IPS-NIHi11 (cell line): ENCODE measurements at places on chromosomes 7 and 10.
A peak's percentile ranks its signal among the peaks of the same experiment; 100 is the strongest.

GRCh38 chr10:125407557-125407956, 247.2 kb upstream of the CTBP2 start:
- no peak for DNase-seq

GRCh38 chr7:101964680-101965452, 147.4 kb downstream of the CUX1 start:
- no peak for DNase-seq

DNA sequence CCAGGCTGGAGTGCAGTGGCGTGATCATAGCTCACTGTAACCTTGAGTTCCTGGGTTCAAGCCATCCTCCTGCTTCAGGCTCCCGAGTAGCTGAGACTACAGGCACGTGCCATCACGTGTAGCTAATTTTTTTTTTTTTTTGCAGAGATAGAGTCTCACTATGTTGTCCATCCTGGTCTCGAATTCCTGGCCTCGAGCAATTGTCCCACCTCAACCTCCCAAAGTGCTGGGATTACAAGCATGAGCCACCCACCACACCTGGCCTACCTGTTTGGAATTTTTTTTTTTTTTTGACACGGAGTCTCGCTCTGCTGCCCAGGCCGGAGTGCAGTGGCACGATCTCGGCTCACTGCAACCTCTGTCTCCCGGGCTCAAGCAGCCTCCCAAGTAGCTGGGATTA, 117.1 kb upstream of the PARD3 start:
- DNase-seq = no peak

- DNase-seq = no peak
These were observed 365.3 kb downstream of the PARD3 start for GRCh38 chr10:34449836-34450235.

DNA sequence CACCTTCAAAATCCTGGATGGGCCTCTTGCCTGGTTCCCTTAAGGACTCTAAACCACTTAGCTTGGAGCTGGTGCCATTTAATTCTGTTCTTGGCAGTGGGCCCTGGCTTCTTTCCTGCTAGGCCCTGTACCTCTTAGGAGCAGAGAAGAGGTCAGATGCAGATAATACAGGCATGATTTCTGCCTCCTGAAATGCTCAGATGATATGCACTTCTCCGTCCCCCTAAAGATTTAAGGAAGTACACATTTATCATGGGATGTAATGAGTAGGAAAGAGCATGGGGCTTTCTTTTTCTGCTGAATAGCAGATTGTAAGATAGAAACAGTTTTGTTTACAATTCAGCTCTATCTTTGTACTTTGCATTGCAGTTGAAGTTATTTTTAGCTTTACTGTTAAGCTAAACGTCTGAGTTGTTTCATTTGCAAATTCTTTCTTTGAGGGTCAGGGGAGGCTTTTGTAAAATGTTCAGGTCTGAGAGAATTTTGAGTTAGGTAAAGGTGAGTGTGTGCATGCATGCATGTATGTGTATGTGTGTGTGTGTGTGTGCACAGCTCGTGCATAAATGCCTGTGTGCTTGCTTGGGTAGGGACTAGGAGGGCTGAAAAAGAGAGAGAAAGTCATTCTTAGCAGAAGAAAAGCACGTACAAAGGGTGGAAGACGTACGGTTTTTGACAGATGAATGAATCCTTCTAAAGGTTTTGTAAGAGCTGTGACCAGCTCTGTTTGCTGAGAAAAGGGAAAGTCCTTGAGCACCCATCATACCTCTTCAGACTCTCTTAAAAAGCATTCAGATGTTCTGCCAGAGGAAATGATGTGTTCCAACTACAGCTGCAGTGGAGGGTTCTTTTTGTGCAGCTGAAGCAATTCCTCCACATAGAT, 364.2 kb downstream of the AUTS2 start:
- DNase-seq = no peak

DNA sequence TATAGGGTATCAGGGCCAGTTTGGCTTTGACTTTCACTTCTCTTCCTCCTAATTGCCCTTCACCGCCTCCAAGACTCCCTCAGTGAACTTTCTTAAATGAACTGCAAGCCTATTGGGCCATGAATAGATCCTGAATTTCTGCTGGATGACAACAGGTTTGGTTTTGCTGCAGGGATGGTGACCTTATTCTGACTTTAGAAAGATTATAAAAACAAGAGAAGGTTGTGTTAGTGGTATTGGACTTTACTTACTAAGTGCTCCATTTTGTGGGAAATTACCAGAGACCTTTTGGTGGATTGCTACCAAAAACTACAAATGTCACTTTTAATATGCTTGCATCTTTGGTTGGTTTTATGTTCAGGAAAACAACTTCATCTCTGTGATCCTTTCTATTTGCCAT, 11.5 kb upstream of the LIPA start:
- no peak for DNase-seq

- DNase-seq = no peak
These were observed 2.4 kb downstream of the ZNRF2 start for GRCh38 chr7:30286749-30287148.

DNA sequence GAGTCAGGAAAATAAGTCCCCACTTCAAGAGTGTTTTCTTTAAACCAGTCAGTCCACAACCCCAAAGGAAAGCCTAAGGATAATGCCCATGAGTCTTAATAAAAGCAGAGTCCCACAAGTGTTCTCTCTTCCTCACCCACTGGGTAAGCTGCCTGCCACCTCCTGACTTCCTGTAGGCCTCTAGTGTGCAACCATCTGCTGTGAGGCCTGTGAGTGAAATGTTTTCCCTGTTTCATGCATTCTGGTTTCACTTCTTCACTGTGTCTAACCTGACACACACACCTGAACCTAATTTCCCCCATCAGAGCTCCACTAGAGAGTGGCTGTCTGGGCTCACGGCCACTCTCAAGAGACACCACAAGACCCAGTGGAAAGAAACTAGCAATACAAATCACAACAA, 38.9 kb upstream of the GDF10 start:
- DNase-seq = no peak

DNA sequence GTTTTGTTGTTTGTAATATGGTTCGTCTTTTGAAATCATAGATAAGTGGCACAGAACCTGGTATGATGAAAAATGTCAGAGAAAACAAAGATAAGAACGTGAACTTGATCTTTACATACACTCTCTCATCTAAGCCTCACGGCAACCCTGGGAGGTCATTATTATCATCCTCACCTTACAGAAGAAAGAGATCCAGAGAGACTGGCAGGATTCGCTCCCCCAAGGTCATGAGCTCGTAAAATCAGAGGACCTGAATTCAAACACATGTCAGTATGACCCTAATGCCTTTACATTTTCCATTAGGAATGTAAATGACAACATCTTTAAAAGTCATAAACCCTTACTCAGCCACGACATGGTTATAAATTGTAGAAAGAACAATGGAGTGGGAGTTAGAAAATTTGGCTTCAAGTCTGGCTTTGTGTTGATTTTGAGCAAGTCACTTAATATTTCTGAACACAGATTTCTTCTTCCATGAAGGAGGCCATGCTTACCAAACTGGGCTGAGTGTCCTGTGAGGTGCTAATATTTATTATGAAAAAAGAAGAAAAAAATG, 35.9 kb downstream of the HIPK2 start:
- DNase-seq = no peak

DNA sequence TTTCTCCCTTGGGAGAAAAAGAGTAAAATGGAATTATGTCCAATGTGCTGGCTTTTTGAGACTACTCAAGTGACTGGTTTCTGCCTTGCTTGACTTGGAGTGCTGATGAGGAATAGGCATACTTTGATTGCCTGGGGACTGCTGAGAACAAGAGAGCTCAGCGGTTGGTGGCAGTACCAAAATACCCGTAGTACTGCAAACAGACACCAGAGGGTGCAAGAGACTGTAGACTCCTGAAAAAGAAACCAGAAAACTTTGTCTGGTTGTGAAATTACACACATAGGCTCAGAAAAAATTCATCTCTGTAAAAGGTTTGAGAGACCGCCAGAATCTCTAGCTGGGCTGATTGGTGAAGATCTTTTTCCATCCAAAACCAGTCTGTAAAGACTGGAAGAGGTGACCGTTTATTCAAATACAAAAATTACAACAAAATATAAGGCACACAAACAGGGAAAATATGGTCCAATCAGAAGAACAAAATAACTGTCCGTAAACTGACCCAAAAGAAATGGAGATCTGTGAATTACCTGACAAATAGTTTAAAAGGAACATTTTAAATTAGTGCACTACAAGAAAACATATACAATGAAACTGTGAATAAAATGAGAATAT, 18.5 kb downstream of the BICC1 start:
- DNase-seq = peak; percentile 63

- no peak for DNase-seq
These were observed 34.7 kb downstream of the MINDY4 start for GRCh38 chr7:30805931-30806330.

DNA sequence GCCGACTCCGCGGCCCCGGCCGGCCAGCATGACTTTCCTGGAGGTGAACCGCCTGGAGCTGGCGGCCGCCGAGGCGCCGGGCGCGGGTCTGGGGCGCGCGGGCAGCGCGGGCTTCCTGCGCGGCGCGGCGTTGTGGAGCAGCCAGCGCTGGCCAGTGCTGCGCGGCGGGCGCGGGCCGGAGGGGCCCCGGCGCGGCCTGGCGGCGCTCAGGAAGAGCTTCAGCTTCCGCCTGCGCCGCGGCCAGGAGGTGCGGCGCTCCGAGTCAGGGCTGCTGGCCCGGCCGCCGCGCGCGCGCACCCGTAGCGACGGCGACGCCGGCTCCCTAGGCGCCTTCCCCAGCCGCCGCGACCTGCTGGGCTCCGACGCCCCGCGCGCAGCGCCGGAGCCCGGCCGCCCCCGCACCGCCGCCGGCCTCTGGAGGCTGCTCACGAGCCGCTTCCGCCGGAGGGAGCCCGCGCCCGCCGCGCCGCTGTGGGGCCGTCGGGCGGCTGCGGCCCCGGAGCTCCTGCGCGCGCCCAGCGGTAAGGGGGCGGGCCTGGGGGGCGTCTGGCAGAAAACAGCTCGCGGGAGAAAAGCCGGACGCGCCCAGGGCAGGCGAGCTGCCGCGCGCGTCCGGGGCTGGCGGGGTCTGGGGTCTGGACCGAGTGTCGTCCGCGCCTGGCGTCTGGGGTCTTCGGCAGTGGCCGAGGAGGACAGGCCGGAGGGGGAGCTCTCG, 29.0 kb downstream of the AGAP3 start:
- DNase-seq = peak; percentile 75

DNA sequence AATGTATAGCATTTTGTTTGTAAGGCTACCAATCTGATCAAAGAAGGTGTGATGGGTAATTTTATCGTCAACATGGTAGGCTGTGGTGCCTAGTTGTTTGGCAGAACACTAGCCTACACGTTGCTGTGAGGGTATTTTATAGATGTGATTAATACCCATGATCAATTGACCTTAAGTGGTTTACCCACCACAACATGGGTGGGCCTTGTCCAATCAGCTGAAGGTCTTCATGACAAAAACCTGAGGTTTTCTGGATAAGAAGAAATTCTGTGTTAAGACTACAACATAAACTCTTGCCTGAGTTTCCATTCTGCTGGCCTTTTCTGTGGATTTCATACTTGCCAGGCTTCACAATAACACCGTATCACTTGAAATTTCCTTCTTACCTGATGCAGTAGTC, 131.8 kb upstream of the PPP1R3A start:
- DNase-seq = no peak

GRCh38 chr7:150968056-150968733, 9.9 kb downstream of the KCNH2 start:
- no peak for DNase-seq

DNA sequence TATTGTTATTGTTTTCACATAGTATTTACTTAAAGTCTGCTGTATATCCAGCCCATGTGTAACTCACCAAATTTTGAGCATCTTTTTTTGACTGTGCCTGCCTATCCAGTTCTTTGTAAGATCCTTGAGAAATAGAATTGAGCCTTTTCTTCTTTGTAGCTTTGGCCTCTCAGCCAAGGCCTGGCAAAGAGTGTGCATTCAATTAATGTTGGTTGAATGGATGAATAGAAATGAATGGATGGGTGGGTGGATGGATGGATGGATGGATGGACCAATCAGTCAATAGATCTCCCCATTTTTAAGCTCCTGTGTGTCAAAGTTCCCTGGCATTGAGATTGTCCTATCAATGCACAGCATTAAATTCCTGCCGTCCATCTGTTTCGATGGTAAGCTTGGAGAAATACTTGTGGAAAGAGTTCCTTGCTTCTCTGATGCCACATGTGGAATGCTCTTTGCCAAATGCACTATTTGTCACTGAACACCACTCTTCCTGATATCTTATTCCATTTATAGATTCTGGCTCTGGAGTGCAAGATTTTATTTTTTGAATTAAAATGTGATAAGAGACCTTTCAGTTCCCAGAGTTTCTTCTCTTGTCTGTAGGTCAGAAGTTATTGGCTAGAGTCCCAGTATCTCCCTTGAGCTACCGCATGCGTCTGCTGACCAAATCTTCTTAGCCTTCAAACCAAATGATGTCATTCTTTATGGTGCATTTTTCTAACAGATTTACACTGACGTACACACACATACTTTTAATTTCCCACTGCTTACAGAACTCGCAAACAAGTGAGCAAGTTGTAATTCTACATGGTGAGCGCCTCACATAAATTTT, 20.7 kb upstream of the ADRB1 start:
- no peak for DNase-seq

GRCh38 chr7:31526864-31527263, 13.0 kb downstream of the ITPRID1 start:
- DNase-seq = no peak

DNA sequence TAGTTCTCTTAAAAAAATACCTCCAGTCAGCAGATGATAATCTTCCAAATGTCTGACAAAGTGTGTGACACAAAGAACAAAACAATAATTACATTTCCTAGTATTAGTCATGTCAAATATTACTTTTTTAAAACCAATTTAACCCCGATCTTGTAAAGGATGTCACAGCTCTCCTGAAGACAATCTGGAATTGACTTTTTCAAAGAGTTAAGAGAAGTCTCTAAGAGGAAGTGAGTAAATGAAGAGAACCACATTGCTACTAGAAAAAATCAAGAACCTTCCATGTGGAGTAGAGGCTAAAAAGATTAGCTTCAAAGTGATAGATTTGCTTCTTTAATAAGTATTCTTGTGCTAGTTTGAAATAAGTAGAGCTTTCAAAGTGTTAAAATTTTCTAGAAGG, 218.2 kb upstream of the IMMP2L start:
- DNase-seq = no peak

GRCh38 chr10:1024103-1024502, 1.6 kb downstream of the IDI2 start:
- no peak for DNase-seq

DNA sequence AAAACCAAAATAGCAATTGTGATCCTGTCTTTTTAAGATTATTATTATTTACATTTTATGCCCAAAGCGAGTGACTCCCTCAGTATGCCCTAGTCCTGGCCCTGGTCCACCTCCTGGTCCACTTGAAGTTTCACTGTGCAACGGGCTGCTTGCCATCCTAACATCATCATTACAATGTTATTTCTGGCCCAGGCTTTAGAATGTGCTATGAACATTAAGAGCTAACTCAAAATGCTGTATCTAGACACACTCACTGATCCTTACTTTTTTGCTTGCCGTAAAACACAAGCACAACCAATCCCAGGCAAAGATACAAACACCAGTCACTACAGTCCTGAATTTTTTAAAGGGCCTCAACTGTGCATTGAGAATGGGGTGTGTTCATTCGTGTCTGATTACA, 38.4 kb downstream of the RHOBTB1 start:
- no peak for DNase-seq

DNA sequence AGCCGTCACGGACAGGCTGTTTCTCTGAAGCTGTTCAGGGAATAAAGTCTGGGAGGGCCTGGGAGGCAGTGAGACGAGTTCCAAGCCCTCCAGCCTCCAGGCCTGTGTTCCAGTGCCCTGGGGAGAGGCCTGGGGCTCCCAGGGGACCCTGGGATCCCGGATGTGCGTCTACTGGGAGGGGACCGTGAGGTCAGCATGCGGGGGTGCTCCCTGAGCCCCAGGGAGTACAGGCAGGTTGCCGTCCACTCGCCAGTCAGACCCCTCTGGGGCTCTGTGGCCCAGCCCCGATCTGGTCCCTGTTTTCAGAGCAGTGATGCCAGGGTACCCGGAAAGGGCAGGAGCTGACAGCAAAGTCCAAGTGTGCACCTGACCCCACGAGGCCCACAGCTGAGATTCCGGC, 80.9 kb upstream of the DNAAF5 start:
- DNase-seq = no peak
